Dorsolateral prefrontal cortex (tissue), 122 donors: ENCODE measurements at places on chromosomes 5 and 9. TPM values are rescaled to one million over a fixed set of nuclear protein-coding genes. Genes with fewer than 3 reads are reported as not detected.

PHF24 gene
- 145 TPM for total RNA-seq

DNA sequence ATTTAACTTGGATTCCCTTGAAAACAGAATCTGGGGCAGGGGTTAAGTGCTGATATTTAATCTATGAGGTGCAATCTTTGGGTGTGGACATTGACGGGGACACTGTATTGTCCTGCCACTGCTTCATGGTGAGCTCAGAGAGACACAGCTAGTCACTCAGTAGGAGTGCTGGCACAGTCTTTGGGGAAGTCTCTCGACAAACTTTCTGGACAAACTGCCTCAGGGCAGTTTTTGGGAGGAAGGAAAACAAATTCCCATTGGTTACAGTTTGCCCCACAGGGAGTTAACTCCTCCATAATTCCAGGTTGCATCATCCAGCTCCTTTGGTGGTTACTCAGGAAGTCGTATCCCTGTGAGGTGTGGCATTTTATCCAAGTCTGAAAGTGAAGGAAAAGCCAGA lies 17.9 kb downstream of the HNRNPK start:
- no peak for DNase-seq

DNA sequence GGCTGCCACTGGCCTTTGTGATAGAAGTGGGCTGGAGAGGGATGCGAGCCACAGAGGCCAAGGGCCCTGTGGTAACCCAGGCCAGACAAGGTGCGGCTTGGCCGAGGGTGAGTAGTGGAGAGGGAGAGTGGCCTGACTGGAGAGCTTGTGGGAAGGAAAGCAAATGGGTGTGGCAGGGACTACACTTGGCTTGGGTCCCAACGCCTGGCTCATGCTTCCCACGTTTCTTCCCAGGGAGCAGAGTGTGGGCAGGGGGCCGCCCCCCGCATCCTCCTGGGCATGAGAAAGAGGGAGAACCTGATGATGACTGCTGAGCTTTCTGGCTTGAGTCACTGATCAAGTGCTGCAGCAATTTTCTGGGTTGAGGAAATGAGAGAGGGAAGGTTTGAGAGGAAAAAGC lies 95.7 kb downstream of the ANKH start:
- DNase-seq = peak; percentile 76

- DNase-seq = no peak
These were observed 3.6 kb downstream of the SPAG8 start for GRCh38 chr9:35808433-35808832.

TRIM23 gene
- total RNA-seq = 39.5 TPM

- DNase-seq = no peak
These were observed 28.2 kb downstream of the RGS7BP start for GRCh38 chr5:64534033-64534432.

GRCh38 chr5:1995491-1995890 lies 112.8 kb upstream of the IRX4 start:
- no peak for DNase-seq

BSPRY gene
- total RNA-seq = 3.0 TPM

DNA sequence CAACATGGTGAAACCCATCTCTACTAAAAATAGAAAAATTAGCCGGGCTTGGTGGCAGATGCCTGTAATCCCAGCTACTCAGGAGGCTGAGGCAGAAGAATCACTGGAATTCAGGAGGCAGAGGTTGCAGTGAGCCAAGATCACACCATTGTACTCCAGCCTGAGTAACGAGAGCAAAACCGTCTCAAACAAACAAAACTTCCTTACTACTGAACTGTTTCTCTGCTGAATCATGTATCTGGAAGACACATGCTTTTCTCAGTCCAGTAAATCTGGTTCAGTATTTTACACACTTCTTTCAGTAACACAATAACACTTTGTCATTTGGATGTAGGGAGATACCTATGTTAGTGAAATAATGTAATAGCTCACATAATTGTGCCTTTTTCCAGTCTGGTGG lies 7.9 kb downstream of the TRMT10B start:
- DNase-seq = no peak

COL23A1 gene
- 7.1 TPM for total RNA-seq

GARNL3 gene
- 112 TPM for total RNA-seq

SLC25A2 gene
- total RNA-seq = not detected

- DNase-seq = peak; percentile 53
These were observed at the start of gene TMEFF1 for GRCh38 chr9:100472788-100473275. TMEFF1 (plus strand) TSS chr9:100473149; CDS start chr9:100473545, 396 bp downstream.

DNA sequence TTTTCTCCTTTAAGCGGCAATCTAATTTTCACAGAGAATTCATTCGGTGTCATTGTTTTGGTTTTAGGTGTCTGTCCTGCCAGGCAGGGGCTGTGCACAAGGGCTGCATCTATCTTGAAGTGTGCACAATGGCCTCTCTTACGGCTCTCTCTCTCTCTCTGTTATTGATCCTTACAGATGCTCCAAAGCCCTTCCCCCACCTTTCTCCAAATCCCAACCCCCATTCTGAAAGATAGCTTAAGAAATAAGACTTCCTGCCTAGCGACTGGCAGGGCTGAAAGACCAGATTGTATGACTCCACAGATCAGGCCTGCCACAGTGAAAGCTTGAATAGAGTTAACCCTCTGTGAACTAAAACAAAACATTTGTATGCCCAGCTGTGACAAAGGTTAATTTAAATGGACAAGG lies 86.5 kb upstream of the NR5A1 start:
- DNase-seq = no peak

DNA sequence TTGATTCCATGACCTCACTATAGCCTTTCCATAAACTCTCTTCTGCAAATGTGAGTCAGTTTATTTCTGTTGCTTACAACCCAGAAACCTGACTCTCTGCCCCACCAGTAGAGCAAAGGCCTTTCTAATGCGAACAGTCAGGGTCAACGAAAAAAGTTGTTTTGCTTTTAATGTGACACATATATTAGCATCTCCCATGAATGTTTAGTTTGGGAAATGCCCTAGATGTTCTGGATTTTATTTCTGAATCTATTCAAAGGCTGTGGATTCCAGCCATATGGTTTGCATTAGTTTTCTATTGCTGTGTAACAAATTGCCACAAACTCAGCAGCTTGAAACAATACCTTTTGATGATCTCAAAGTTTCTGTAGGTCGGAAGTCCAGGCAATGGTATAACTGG lies 193.5 kb downstream of the GNA14 start:
- no peak for DNase-seq

- DNase-seq = no peak
These were observed 129.3 kb downstream of the GRIA1 start for GRCh38 chr5:153619771-153620170.

GRCh38 chr5:24555229-24555628 lies 89.5 kb downstream of the CDH10 start:
- no peak for DNase-seq

DNA sequence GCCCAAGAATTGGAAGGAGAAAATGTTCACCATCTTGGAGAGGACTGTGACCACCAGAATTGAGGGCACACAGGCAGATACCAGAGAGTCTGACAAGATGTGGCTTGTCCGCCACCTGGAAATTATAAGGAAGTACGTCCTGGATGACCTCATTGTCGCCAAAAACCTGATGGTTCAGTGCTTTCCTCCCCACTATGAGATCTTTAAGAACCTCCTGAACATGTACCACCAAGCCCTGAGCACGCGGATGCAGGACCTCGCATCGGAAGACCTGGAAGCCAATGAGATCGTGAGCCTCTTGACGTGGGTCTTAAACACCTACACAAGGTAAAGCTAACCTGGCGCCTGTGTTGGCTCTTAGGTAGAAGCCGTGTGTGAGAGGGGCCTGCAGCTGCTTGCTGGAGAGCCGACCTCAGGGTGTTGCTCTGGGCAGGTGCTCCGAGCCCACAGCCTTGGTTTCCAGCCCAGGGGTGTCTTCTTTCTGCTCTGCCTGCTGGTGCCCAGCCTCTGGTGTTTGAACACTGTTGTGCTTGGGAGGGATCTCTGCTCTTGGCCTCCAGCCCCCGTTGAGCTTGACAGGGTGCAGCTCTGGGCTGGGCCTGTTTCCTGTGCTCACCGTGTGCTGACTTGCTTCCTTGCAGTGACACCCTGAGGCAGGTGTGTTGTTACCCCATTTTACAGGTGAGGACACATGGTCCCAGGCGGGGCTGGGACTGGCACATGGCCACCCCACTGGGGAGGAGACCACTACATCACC lies 10.9 kb downstream of the EXOC3 start:
- DNase-seq = peak; percentile 20

DNA sequence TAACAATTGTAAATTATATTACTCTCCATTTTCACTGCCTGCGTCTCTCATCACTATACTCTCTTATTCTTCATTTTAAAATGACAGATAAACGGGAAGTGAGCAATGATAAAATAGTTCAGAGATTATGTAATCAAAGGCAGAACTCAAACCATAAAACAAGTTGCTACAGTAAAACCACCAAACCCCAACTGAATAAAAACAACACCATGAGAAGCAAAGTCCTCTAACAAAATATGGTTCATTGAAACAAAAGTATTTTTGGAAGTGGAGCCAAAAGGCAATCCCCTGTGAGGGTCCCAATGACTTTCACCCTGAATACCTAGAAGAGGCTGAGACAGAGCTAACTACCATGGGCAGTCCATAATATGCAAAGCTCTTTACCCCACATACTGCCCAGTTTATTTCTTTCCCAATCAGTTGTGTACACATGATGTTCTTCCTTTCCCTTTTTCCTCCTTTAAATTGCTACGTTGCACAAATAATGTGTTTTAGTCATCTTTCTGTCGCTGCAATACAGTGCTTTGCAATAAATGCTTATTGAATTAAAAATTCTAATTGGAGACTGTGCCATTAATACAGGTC lies 64.0 kb upstream of the PTGER4 start:
- DNase-seq = no peak

ADAMTSL1 gene
- total RNA-seq = 7.7 TPM

DNA sequence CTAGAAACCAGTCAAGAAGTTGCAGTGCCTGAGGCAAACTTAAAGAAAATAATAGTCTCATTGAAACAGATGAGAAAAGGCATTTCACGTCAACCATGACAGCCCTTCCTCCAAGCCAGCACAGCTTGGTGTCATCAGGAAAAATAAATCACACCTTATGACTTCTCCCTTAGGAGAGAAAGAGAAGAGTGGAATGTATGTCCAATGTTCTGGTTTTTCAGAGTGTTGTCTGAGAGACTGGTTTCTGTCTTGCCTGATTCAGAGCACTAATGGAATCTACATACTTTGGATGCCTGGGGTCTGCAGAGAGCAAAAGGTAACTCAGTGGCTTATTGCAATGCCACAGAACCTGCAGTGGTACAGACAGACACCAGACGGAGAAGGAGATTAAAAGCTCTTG lies 105.5 kb upstream of the PDE4D start:
- no peak for DNase-seq

DNA sequence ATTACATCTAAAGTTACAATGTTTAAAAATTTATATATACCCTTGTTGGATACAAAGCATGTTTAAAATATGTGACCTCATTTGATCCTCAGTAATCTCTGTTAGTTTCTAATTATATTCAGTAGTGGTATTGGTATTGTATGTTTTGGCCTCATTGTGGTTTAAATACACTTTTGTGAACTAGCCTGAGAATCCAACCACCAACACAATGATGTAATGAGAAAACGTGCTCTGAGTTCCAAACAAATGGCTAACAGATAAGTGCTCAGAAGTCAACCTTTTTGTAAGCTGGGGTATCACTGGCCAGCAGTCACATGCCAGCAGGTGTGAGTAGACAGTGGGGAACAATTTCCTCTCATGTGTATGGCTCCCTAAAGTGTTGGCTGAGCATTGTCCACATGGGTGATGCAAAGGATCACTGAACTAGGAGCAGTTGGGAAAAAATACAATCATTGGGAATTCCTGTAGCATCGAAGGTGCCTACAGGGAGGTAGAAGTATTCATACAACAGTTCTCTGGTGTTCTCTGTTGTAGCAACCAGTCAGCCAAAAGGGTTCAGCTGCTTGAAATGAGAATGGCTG lies 56.1 kb downstream of the DOCK8 start:
- no peak for DNase-seq

PDLIM4 gene
- 25.0 TPM for total RNA-seq

HACD4 gene
- 2.7 TPM for total RNA-seq

ADAMTS12 gene
- total RNA-seq = 1.1 TPM
